ENCODE measurements at places on chromosomes 2 and 18.

DNA sequence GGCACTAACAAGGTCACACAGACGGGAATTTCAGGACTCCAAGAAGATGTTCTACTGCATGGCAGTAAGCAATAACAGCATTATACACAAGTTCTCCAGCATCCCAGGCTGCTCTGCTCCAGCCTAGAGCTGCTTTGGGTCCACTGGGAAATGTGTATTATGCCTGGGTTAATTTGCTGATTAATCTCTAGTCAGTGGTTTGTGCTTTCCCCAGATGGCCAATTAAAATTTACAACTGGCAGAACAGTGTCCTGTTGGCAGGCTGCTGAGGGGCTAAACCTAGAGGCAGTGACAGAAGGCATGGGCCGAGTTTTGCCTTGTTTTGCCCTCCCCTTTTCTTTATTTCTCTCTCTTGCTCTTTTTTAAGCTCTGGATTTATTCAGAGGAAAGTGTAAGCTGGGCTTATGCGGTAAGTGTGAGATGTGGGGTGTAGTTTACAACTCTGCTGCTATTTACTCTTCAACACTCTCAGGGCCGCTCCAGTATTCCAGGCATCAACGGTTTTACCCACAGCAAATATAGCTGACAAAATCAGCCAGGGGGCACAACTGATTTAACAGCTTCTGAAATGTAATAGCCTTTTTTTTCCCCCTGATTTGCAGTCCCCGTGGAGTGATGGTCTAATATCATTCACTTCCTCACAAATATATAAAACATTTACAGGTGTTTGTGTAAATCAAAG lies 348.0 kb downstream of the GPD2 start:
- DNase-seq: no peak

DNA sequence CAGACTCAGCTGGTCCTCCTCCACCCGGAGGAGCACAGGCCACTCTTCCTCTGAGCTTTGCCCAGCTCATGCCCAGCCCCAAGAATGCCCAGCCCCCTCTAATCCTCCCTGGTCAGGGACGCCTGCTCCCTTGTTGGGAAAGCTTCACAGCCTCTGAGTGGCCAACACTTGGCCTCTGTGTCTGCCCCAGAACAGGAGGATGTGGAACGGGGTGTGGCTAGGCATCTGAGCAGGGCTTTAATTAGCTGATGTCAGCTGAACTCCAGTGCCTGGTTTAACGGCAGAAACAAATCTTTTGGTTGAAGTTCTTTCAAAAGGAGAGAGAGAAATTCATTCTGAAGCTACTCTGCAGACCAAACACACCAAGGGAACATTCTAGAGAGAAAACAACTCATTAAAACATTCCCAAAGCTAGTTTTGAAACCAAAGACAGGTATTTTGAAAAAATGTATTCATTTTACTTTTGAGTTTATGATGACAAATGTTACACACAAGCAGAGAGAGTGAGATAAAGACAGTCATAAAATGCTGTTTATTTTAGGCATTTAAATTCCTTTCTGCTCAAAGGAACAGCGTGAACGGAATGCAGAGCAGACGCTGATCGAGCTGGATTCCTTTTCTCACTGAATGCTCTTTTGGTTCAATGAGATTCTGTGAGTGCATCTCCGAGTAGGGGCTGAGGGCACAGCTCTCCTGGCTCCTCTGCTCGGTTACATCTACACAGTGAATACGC lies 63.8 kb downstream of the RTP5 start:
- no peak for DNase-seq

GRCh38 chr2:27736031-27736889 lies 35.3 kb upstream of the MRPL33 start:
- no peak for DNase-seq

GRCh38 chr2:46489423-46490174 lies 10.2 kb downstream of the TMEM247 start:
- no peak for DNase-seq

DNA sequence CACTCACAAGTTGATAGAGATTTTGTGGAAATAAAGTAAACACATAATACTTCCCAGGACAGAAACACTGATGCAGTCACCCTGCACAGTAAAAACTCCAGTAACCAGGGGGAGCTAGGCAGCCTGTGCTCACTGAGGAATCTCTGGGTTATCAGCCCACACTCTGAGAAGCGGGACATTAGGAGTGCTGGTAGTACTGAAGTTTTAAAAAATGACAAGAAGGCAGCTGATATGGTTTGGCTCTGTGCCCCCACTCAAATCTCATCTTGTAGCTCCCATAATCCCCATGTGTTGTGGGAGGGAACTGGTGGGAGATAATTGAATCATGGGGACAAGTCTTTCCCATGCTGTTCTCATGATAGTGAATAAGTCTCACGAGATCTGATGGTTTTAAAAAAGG lies 31.4 kb downstream of the KCTD1 start:
- DNase-seq: no peak

GRCh38 chr2:112812318-112813267 lies 24.0 kb downstream of the IL1B start:
- DNase-seq: no peak

DNA sequence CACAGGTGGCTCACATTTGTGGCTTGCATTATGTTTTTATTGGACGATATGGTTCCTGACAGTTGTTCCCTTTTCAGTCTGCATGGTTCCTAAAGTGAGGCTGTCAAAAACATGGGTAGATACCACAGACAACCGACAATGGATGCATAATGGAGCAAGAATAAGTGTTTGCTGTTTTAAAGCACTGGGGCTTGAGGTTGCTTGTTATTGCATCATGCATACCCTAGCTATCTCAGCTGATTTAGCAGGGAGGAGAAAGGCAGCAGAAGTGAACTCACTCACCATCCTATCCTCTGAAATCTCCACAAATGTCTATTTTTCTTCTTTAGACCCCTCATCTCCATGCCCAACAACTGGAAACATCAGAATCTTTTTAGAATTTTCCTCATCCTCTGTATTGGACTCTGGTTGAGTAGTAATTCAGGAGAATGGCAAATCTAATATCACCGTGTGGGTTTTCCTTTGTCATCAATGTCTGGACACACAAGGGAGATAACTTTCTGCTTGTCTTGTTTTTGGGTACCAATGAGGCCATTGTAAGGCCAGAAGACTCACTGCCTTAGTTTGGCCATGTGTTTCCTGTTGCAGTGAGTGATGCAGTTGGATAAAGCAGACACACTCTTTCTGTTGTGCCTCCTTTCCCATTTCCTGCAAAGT lies 46.7 kb downstream of the FBXO48 start:
- DNase-seq: no peak

DNA sequence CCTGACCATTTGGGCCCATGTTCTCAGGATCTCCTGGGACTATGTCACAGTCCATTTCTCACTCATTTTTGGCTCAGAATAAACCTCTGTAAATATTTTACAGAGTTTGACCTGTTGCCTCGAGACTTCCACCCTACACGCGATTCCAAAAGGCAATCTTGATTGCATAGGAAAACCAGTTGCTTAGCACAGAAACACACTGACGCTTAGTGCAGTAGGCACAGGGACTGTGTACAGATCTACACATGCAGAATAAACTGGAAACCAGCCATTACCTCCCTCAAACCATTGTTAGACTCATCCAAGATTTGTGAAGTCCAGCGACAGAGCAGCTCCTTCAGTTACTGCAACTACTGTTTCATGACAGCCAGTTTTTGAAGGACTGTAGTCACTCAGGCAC lies 73.0 kb downstream of the NCKAP5 start:
- no peak for DNase-seq

GRCh38 chr2:78873526-78873925 lies 152.0 kb upstream of the REG3G start:
- DNase-seq: no peak

All from COR-L47 (cell line).